ENCODE measurements at places on chromosomes 3 and 15.

- no peak for DNase-seq
Observed at GRCh38 chr3:128488991-128489673, 3.9 kb downstream of the GATA2 start.

- DNase-seq: no peak
Observed at GRCh38 chr3:3280396-3280795, 100.9 kb upstream of the CRBN start.

GRCh38 chr15:77569729-77570125 lies 63.0 kb downstream of the LINGO1 start:
- no peak for DNase-seq

- no peak for DNase-seq
Observed at GRCh38 chr3:156014489-156014888, 105.9 kb upstream of the KCNAB1 start.

- no peak for DNase-seq
Observed at GRCh38 chr3:194105292-194105691, 30.7 kb upstream of the HES1 start.

- no peak for DNase-seq
Observed at GRCh38 chr3:62214850-62215249, 158.5 kb downstream of the FEZF2 start.

GRCh38 chr15:25441111-25441510 lies 2.3 kb upstream of the UBE3A start:
- DNase-seq: no peak

GRCh38 chr15:29888646-29889045 lies 66.4 kb upstream of the TJP1 start:
- DNase-seq: no peak

DNA sequence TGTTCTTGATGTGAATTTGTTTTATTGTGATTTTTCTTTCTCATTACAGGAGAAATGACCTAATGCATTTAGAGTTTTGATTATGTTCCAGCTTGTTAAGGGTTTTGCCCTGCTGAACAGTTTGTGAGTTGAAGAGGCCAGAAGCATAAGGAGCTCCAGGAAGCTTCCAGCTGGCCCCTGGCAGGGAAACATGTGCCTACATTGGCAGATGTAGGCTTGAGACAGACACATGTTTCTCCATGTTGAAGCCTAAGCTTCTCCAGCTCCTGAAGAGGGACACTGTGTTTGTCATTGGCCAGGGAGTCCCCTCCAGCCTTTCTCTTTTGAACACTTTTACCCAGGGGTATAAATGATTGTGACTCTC lies 88.4 kb downstream of the ASB7 start:
- no peak for DNase-seq

- DNase-seq: peak; percentile 9
Observed at GRCh38 chr3:50447290-50447840, 56.1 kb downstream of the CACNA2D2 start.

GRCh38 chr3:157129803-157130466 lies 30.0 kb downstream of the CCNL1 start:
- DNase-seq: peak; percentile 38

DNA sequence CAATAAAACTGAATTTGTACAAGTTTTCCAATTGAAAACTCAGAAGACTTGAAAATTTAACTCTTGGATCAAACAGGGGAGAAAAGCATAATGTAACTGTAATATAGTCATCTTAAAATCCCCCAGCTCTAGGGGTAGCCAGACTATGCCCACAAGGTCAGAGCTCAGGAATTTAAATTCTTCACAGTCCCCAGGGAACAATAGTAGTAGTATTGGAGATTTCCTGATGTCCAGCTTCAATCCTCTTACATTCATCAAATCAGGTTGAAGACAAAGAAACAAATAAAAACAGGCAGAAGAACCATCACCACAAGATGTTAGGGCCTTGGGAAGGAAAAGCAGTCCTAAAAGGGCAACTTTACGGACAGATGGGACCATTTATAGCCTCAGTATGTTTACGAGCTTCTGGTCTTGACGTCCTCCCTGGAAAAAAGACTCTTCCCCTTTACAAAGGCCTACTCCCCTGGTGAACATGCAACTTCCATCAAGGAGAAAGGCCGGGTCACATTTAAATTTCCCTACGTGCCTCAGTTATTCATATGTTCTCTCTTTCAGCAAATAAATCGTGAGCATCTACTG lies 96.8 kb downstream of the PLCH1 start:
- DNase-seq: no peak

DNA sequence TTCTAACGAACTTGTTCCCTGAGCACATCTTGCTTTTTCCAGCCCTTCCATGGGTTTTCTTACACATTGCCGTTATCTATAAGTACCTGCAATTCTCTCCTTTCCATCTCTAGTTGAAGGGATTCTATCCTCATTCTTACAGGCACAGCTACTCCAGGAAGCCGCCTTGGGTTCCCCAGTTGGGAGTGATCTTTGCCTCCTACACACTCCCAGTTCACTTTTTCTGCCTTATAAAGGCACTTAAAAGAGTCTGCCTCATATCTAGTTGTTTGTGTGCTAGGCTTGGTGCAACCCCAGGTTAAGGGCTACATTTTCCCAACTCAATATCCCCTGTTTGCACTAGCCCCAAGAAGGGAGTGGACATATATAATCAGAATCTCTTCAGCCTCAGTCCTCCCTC lies 44.0 kb upstream of the IREB2 start:
- no peak for DNase-seq

DNA sequence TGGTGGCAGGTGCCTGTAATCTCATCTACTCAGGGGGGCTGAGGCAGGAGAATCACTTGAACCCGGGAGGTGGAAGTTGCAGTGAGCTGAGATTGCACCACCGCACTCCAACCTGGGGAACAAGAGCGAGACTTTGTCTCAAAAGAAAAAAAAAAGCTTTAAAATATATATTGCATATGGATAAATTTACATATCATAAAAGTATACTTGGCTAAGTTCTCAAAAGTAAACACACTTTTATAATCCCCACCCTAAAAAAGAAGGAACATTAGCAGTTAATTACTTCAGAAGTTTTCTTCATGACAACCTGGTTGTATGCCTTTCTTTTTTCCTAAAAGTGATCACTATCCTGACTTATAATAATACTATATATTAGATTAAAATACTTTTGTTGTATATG lies 369.1 kb upstream of the TPRG1 start:
- DNase-seq: no peak

- no peak for DNase-seq
Observed at GRCh38 chr15:93683651-93684050, 547.7 kb upstream of the MCTP2 start.

DNA sequence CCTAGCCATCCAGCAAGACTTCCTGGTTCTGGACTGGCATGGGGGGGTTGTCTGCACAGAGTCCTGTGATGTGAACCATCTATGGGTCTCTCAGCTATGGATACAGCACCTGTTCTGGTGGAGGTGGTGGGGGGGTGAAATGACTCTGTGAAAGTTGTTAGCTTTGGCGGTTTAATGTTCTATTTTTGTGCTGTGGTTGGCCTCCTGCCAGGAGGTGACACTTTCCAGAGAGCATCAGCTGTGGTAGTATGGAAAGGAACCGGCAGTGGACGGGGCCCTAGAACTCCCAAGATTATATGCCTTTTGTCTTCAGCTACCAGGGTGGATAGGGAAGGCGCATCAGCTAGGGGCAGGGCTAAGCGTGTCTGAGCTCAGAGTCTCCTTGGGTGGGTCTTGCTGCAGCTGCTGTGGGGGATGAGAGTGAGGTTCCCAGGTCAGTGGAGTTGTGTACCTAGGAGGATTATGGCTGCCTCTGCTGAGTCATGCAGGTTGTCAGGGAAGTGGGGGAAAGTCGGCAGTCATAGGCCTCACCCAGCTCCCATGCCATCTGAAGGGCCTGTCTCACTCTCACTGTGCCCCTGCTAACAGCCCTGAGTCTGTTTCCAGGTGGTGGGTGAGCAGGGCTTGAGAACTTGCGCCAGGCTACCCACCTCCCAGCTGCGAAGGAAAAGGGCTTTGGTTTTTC lies 7.1 kb upstream of the LARS2 start:
- no peak for DNase-seq

DNA sequence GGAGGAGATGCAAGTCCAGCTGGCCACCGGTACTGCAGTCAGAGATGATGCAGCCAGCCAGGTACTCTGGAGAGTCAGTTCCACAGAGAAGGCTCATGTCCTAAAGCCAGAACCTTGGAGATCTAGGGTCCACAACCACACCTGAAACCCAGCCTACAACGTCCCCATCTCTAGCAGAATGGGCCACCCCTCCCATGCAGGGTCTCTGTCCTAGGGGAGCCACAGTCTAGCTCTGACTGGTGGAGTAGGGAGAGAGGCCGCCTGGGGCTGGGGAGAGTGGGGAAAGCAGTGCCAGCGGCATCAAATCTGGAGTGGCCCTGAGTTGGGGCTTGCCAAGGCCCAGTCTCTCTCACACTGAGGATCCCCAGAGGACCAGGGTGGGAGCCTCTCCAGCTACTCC lies 43.5 kb downstream of the PTH1R start:
- DNase-seq: no peak

- no peak for DNase-seq
Observed at GRCh38 chr3:160090653-160091052, 102.0 kb downstream of the IL12A start.

DNA sequence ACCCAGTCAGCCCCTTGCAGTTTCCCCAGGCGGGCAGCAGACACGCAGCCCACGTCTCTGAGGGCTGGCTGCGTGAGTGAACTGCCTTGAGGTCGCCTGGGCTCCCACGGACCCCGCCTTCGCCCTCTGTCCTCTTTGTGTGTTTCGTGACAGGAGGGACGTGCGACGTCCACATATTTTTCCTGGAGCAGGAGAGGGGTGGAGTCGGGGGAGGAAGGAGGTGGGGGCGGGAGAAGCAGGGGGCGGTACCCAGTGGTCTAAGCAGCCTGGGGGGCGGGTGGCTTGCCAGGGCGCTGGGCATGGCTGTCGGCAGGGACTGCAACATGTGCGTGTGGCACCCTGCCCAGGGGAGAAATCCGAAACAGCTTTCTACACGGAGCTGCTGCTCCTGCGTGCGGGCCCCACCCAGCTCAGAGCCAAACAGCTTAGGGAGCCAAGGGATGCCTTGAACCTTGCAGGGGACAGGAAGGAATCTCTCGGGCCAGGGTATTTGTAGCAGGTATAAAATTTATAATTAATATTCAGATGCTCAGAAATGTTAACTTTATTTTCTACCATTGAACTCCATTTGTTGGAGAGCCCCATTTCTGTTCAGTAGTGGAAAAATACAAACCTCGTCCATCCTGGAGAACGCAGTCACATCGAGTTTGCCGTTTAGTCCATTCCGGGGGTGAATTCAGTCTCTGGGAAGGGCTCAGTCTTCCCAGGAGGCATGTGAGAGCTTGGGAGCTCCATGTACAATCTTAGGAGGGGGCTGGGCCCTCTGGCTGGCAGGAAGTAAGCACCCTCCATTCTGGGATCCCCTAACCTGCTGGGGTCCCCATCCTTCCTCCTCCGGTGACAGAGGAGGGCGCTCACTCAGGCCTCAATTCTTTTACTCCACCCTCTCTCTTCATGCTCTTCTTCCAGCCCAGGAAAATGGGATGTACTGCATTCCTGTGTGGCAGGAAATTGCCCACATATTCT lies 79.1 kb upstream of the MEF2A start:
- DNase-seq: no peak

- no peak for DNase-seq
Observed at GRCh38 chr3:184659797-184660301, 52.0 kb downstream of the MAGEF1 start.

GRCh38 chr3:150451329-150452048 lies 43.4 kb downstream of the TSC22D2 start:
- no peak for DNase-seq

- DNase-seq: peak; percentile 56
Observed at GRCh38 chr15:85620690-85621049, 174.1 kb downstream of the KLHL25 start.

DNA sequence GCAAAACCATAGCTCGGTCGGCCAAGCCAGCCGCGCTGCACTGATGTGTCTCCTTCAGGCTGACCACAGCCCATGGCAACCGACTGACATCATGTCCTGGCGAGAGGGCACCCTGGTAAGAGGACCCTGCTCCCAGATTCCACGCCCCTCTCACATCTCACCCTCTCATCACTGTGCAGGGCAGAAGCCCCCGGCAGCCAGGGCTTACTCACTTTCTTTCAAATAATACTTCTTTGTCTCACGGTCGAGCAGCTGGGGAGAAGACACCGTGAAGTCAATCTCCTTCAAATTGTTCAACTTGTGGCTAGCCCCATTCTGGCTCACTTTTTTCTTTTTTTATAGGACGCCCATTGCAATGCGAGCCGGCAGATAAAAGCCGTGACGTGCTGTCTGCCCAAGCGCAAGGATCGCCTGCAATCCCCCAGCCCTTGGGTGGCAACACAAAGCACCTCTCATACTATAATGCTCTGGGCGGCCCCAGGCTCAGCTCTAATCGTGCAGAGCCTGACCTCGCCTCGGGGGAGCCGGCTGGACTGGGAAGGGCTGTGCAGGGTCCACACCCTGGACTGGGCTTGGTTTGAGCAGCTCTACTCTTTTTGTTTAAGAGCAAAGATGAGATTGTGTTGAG lies 33.6 kb downstream of the VGLL4 start:
- no peak for DNase-seq

GRCh38 chr15:27575521-27575920 lies 523.6 kb downstream of the OCA2 start:
- no peak for DNase-seq

GRCh38 chr3:11389386-11390268 lies 117.4 kb downstream of the ATG7 start:
- DNase-seq: no peak

Data from CD4-positive, alpha-beta T cell treated with Interleukin-10 for 1 hour (primary cell).